ENCODE measurements at places on chromosomes 11 and 22.
A peak's percentile ranks its signal among the peaks of the same experiment; 100 is the strongest.

GRCh38 chr22:25395915-25396314 lies 168.6 kb upstream of the GRK3 start:
- no peaks in the 10 kb centered on the region for H3K27me3 ChIP-seq
- H3K4me1 ChIP-seq, result peaks cover 37% of the 10 kb centered on the region
- H3K27ac ChIP-seq, result no peak overlapping the region
- H3K36me3 ChIP-seq, result no peaks in the 10 kb centered on the region
- DNase-seq, result no peak
- H3K4me3 ChIP-seq, result no peak overlapping the region

DNA sequence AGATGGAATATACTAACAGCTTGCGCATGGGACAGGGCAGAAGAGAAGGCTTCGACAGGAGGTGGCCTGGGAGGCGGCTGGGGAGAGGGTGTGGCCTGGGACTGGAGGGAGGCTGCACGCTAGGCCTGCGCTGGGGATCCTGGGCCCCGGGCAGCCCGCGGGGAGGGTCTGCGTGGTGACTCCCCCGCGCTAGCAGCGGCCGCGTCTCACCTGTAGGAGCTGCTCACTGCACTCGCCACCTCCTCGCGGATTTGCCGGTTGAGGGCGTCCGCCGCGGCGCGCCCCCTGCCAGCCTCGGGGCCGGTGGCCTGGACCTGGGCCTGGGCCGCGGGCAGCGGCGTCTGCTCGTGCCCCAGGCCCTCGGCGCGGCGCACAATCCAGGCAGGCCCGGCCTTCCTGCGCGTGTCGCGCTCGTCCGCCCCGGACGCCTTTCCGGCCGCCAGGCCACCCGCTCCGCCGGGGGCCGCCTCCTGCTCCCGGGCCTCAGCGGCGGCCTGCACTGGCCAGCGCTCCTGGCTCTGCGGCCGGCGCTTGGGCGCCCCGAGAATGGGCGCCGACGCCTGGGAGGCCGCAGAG lies 1.5 kb downstream of the MAP6 start:
- peak; percentile 42 for DNase-seq
- H3K4me1 ChIP-seq, result peaks cover 19% of the 10 kb centered on the region
- H3K27me3 ChIP-seq, result peaks cover 82% of the 10 kb centered on the region
- peak overlapping the region; percentile 26 for H3K4me3 ChIP-seq
- no peaks in the 10 kb centered on the region for H3K36me3 ChIP-seq
- no peak overlapping the region for H3K27ac ChIP-seq

DNA sequence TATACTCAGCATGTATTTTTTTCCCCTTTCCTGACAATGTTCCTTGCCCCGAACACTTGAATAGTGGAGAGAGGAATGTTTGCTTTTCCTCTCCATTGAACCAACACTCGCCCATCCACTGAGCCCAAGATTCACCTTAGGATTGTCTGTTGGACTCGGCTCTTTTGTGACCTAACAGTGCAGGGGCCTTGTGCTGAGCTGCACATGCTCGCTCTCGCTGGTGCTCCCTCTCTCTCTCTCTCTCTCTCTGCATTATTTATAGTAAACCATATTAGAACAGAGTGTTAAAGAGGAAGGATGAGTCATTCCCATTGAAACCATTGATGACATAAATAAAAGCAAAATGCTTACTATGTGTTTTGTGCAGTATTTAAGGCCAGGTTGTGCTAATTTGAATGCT lies 20.7 kb downstream of the ZBTB16 start:
- no peaks in the 10 kb centered on the region for H3K36me3 ChIP-seq
- DNase-seq, result no peak
- H3K27me3 ChIP-seq, result peaks cover 5% of the 10 kb centered on the region
- H3K4me3 ChIP-seq, result no peak overlapping the region

DNA sequence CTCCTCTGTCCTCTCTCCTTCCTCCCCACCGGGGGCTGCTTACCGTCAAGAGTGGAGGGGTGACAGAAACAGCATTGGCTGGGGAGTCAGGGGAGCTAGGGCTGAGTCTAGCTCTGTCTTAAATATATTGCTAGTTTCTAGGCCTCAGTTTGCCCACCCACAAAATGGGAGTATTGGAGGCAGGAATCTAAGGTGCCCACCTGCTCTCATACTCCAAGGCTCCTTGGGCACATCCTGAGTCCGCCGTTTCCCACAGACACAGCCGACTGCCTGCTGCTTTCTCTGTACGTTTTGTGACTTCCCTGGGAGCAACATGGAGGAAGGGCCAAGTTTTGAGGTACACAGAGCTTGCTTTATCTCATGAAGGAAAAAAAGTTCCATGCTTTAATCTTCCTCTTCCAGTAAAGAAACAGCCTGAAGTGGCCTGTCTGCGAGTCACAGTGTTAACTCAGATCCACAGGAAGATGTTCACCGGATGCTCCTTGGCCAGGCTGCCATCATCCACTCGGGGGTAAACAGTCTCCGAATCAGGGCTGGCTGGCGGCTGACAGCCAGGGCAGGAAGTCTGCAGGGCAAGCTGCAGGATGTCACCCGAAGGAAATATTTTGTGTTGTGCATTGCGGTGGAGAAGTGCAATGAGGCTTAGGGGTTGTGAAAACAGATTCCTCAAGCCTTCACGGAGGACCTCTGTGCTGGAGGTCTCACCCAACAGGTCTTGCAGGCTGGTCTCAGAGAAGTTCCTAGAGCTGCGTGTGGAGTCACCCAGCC lies 11.0 kb upstream of the CERK start:
- no peaks in the 10 kb centered on the region for H3K36me3 ChIP-seq
- peak overlapping the region; percentile 87 for H3K27ac ChIP-seq
- H3K27me3 ChIP-seq, result no peaks in the 10 kb centered on the region
- DNase-seq, result peak; percentile 60

DNA sequence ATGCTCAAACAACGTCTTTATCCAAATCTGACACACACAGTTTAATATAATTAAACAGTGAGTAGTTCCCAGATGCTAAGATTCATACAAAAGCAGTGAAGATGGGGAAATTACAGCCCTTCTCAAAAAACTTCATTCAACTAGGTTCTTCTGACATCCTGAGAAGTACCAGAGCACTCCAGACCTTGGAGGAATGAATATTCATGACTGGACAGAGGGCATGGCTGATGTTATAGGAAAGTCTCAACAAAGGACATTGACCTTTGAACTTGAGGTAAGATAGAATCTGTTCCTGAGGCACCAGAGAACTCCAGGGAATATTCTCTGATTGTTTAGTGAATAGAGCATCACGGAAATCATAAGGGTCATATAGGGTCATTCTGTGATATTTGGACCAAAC lies 106.4 kb upstream of the SLC5A12 start:
- no peaks in the 10 kb centered on the region for H3K4me1 ChIP-seq
- no peak overlapping the region for H3K27ac ChIP-seq
- DNase-seq, result no peak
- H3K36me3 ChIP-seq, result no peaks in the 10 kb centered on the region

DNA sequence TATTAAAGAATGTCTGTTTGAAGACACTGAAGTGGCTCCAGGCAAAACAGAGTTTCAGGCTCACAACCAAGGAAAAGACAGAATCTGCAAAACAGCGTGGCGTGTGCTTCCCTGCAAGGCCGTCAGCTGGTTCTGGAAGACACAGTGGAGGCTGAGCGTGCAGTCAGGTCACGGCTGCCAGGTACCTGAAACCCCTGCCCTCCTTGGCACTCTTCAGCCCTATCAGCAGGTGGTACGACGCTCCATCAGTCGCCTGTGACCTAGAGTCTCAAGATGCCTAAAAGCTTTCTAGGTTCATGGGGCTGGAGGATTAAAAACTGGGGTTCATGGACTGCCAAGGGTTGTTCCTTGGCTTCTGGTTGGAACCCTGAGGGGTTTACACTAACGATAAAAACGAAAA lies 65.9 kb downstream of the TRMU start:
- H3K27me3 ChIP-seq, result no peaks in the 10 kb centered on the region
- no peak overlapping the region for H3K27ac ChIP-seq
- no peak for DNase-seq
- peaks cover 1% of the 10 kb centered on the region for H3K4me1 ChIP-seq
- H3K36me3 ChIP-seq, result no peaks in the 10 kb centered on the region

DNA sequence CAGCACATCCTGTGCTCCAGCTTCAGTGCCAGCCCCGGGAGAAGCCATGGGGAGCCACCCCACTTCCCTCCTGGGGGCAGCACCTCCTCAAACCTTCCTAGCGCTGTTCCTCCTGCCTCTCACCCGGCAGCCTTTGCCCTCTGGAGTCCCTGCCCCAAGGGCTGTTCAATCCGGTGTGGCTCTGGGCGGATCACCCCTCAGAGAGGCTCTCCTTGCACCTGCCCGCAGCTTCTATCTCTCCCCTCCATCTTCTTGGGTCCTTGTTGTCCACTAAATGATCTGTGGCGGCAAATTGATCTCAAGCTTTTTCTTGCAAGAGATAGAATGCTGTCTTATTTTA lies 18.1 kb upstream of the CDKN1C start:
- no peak overlapping the region for H3K27ac ChIP-seq
- H3K4me3 ChIP-seq, result peak overlapping the region; percentile 61
- H3K27me3 ChIP-seq, result no peaks in the 10 kb centered on the region
- peaks cover 35% of the 10 kb centered on the region for H3K4me1 ChIP-seq
- DNase-seq, result no peak
- peaks cover 4% of the 10 kb centered on the region for H3K36me3 ChIP-seq

DNA sequence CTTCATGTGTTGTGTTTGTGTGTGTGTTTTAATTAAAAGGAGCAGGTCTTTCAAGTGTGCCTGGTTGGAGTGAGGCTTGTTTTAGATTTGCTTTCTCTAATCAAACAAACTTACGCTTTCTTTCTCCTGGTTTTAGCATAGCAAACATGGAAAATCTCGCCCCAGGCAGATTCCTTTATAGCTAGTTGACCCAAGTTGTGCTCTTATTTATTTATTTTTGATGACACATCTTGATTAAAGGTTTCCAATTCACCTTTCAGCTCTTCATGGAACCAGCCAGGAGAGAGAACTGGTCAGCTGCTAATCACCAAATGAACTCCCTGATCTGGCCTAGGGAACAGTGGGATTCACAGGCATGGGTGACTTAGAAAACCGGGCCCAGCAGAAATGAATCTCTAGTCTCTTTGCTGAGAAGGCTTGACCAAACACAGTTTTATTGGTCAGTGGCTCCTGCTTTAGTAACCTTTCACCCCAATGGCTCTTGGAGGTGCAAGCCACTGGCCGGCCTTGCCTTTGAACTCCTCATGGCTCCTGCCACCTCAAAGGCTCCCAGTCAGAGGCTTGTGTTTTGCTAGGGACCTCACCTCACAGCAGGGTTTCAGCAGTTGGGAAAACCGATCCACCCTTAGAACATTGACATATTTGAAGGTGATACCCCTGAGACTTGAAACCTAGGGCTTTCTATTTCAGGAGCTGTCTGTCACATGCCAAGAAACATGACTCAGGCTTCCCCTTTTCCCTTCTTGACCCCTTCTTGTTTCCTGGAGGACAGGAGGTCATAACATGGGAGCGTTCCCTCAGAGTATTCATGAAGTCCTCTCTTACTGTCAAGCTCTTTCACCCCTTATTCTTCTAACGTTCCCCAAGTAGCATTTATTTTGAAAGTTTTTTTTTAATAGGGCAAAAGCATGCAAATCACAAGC lies 48.8 kb downstream of the EXT2 start:
- H3K27ac ChIP-seq, result no peak overlapping the region
- peaks cover 76% of the 10 kb centered on the region for H3K36me3 ChIP-seq
- no peak overlapping the region for H3K4me3 ChIP-seq
- H3K4me1 ChIP-seq, result no peaks in the 10 kb centered on the region
- no peak for DNase-seq
- H3K27me3 ChIP-seq, result no peaks in the 10 kb centered on the region

- H3K4me3 ChIP-seq, result no peak overlapping the region
- H3K27ac ChIP-seq, result peak overlapping the region; percentile 39
- no peak for DNase-seq
- H3K4me1 ChIP-seq, result peaks cover 48% of the 10 kb centered on the region
- peaks cover 82% of the 10 kb centered on the region for H3K36me3 ChIP-seq
- no peaks in the 10 kb centered on the region for H3K27me3 ChIP-seq
Observed at GRCh38 chr11:33063326-33063881, 24.0 kb downstream of the TCP11L1 start.

- H3K4me3 ChIP-seq, result no peak overlapping the region
- DNase-seq, result no peak
- no peaks in the 10 kb centered on the region for H3K27me3 ChIP-seq
- peaks cover 1% of the 10 kb centered on the region for H3K4me1 ChIP-seq
- no peak overlapping the region for H3K27ac ChIP-seq
Observed at GRCh38 chr11:3132271-3132781, 32.8 kb downstream of the OSBPL5 start.

DNA sequence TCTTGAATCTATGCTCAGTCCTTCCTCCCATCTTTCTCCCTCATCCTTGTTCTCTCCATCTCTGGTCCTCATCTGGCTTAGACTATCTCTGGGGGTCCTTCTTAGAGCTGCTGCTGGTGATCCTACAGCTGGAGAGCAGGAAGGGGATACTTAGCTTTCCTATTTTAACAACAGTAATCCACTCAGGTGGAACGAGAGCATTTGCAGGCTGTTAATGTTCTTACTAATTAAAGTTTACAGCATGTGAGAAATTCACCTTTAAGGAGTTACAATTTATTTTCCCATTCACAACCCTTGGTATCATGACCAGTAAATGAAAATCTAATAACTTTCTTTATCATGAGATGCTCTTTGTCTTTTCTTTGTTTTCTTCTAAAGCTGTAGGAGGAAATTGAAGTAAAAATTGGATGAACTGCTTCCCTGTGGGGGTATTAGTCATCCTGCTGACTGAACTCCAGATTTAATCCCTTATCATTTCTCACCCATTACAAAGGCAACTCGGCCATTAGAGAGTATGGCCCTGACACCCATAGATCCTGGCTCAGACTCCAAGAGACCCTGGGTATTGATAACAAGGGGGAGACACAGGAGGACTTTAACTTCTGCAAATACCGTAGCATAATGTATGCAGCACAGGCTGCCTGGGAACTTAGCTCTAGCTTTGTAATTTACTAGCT lies 37.6 kb upstream of the MTNR1B start:
- DNase-seq, result no peak
- no peak overlapping the region for H3K4me3 ChIP-seq
- no peaks in the 10 kb centered on the region for H3K4me1 ChIP-seq

DNA sequence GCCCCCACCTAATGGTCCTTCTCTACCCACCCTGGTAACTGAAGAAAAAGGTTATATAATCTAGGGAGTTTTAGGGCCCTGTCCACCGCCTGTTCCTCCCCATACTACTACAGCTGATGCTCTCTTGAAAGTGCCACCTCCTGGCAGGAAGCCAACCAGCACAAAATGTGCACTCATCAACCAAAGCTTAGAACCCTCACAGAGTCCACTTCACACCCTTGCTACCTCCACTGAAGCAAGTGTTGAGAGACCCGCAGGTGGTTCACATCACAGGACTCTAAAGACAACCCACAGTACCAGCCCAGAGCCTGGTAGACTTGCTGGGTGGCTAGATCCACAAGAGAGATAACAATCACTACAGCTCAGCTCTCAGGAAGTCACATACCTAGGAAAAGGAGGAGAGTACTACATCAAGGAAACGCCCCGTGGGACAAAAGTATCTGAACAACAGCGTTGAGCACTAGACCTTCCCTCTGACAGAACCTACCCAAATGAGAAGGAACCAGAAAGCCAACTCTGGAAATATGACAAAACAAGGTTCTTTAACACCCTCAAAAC lies 17.5 kb upstream of the OR10W1 start:
- H3K4me3 ChIP-seq, result no peak overlapping the region
- no peak overlapping the region for H3K27ac ChIP-seq
- peaks cover 24% of the 10 kb centered on the region for H3K27me3 ChIP-seq
- no peaks in the 10 kb centered on the region for H3K36me3 ChIP-seq

Data from activated T-cell treated with anti-CD3 and anti-CD28 coated beads, Interleukin-2, amount 50 U/mL, for 24 hours (primary cell).